ENCODE measurements at places on chromosomes 3 and 15.

GRCh38 chr3:111547631-111548030 lies 5.6 kb downstream of the CD96 start:
- DNase-seq: no peak

DNA sequence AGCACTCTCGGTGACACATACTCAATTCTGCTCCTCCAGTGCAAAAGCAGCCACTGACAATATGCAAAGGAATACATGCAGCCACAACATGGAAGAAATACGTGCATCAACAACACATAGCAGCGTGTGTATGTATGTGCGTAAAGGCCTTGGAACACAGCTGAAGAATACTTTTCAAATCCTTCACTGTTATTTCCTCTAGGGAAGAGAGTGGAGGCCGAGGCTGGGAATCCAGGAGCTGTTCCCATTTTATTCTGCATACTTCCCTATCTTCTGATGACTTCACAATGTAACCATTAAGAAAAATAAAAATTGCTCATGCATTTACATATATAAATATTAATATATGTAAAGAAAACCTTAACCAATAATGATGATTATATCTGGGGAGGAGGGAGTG lies 36.6 kb upstream of the MGLL start:
- no peak for DNase-seq

- DNase-seq: no peak
These were observed 758.3 kb downstream of the GBE1 start for GRCh38 chr3:81003008-81003645.

GRCh38 chr15:70833422-70833821 lies 20.5 kb downstream of the LARP6 start:
- no peak for DNase-seq

DNA sequence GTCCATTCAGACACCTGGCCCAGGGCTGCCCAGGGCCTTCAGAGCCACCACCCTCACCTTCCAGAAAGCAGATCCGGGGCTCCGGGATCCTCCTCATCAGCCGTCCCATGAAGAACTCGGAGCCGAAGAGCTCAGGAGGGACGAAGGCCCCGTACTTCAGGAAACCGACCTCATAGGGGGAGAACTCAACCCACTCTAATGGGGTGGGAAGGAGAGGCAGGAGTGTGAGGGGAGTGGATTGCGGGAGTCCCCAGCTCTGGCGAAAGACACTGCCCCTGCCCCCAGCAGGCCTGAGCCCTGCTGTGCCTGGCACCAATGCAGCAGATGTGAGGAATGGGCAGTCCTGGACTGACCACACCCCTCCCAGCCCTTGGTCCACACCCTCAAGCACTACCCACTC lies 22.6 kb downstream of the PLA2G4D start:
- no peak for DNase-seq

GRCh38 chr3:100043271-100043670 lies 71.0 kb downstream of the FILIP1L start:
- no peak for DNase-seq

DNA sequence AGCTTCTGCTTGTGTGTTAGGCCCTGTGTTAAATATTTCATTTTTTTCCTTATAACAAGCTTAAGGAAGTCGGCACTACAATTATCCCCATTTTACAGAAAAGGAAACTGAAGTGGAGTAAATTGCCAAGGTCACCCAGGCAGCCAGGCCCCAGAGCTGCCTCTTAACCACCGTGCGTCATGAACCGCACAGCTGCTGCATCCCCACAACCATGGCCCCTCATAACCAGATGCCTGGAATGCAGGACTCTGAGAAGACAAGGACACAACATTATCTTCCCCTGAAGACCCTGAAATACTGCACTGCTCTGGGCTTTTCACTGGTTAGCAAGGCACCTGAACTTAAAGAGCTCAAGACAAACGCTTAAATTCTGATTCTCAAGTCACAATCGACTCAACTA lies 14.6 kb downstream of the LRIG1 start:
- no peak for DNase-seq

DNA sequence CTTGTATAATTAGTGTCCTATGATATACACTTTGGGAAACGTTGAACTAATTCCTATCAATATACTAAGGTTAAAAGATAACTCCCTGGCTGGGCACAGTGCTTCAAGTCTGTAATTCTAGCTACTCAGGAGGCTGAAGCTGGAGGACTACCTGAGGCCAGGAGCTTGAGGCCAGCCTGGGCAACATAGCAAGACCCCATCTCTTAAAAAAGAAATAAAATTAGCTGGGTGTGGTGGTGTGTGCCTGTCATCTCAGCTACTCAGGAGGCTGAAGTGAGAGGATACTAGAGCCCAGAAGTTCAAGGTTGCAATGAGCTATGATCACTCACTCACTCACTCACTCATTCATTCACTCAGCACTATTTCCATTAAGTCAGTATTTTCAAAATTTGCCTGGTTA lies 55.2 kb downstream of the SLC12A6 start:
- no peak for DNase-seq

DNA sequence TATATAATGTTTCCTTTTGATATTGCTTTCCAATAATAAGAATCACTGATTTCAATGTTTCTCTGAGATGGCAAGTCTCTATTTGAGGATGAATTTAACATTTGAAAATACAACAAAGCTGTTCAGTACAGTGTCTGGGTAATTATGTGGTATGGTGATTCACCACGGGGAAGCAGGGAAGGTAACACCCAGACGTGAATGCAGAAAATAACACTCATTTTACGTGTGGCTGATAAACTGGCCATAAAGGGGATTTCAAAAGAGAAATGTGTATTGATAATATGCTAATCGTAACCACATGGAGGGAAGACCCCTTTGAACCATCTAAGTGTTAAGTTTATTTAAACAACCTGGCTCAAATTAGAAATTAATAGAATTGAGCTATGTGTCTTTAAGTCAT lies 344.6 kb downstream of the GRM7 start:
- DNase-seq: no peak

GRCh38 chr3:118128886-118129285 lies 905.8 kb downstream of the IGSF11 start:
- DNase-seq: no peak

DNA sequence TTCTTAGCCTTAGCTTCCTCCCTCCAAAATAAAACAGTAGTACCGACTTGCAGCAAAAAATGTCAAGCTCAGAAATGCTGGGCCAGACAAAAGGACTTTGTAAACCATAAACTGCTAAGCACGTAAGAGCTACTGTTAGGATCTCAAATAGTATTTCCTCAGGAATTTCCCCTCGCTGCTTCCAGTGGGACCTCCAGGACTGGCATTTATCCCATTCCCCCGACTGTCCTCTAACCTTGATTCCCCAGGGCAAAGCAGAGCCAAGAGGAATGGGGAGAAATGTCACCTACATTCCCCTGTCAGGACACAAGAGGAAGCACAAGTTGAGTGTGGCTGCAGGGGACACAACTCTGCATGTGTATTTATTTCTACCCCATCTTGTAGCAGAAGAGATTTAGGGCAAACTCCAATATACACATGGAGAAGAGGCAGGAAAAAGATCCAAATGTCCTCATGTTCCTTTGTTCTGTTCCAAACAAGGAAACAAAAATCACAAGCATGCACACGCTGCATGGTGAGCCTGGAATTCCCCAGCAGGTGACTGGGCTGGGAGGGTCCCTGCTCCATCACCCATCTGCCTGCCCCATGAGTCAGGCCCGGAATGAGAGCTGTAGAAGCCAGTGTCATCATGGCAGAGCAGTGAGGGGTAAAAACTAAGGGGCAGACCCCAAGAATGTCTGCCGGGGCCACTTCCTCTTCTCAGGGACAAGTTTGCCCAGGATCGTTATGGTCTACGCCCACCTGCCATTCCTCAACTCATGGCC lies 4.2 kb downstream of the STOML1 start:
- no peak for DNase-seq

- DNase-seq: no peak
These were observed 484.6 kb downstream of the ROBO2 start for GRCh38 chr3:77524463-77524862.

DNA sequence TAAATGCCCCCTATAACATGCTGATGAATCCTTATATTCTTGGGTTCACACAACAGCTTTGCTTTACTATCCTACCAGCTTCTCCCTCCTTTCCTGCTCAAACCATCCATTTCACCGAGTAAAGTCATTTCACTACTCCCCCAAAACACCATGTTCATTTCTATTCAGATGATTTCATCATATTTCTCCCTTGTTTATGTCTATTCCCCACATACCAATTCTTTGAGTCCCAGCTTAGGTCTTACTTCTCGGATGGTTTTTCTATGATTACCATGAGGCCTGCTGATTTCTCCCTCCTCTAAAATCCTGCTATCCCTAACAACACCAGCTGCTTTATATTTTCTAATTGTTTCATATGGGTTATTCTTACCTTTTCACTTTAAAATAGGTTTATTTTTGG lies 231.4 kb downstream of the TIGIT start:
- DNase-seq: no peak

DNA sequence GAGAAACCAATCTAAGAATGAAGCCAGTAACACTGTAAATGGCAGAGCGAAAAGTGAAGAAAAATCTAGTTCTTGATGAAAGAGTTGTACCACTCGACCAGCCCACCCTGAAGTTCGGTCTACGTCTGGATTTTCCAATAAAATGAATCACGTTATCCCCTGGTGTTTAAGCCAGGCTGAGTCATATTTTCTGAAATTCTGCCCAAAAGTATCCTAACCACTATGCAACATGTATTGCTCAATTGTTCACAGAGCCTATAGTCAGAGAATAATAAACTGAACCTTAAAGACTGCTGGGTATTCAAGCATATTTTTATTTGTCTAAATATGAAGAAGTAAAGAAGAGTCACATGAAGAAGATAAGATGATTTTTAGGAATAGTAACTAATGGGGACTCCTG lies 245.7 kb downstream of the FGF12 start:
- DNase-seq: no peak

- DNase-seq: no peak
These were observed 42.8 kb downstream of the TLE3 start for GRCh38 chr15:70054884-70055387.

GRCh38 chr15:77519540-77519939 lies 98.9 kb downstream of the HMG20A start:
- DNase-seq: no peak

DNA sequence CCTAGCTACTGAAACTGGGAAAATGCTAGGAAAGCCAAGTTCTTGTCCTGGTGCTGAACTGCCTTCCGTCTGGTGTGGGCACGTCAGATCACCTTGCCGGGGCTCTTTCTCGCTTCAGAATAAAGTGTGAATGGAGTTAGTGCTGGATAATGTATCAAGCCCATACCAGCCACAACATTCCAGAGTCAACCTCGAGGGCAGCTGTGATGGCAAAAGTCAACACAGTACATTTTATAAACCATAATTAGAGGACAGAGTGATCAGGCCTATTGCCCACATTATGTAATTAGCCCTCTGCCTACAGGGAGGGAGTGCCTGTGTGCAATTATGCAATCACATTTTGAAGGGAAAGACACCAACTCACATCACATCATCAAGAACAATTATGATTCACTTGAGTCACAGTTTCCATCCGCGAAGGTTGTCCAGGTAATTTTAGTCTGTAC lies 165.2 kb downstream of the RORA start:
- DNase-seq: no peak

DNA sequence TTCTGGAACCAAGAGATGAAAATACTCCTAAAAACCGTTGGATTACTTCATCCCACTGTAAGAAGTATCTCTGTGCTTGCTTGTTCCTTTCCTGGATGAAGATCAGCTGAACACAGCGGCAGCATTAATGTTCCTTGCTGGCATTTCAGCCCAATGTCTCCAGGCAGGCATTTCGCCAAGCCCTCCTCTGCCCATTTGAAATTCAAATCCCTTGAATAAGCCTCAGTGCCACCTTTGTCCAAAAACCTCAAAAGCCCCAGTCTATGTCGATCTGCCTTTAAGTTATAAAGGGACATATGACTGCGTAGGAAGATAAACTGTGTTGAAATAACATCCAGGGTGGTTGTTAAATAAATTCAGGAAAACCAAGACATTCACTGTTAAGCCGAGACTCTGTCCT lies 156.8 kb upstream of the PDZRN3 start:
- DNase-seq: no peak

- DNase-seq: no peak
These were observed 83.6 kb downstream of the LSM3 start for GRCh38 chr3:14262212-14262611.

DNA sequence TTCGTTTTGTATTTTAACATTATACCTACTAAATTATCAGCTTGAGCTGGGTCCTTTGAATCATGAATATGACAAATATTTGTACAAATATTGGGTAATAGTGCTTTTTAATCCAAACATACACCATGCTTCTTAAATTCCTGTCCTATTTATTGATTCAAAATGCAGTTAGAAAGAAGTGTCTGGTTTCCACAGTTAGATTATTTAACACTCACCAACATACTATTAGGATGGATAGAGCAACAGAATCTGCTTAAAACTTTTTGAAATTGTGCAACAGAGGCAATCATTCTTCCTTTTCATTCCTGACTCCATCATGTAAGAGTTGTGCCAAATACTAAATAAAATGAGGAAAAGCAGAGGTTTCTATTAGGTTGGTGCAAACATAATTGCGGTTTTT lies 281.2 kb downstream of the LSAMP start:
- DNase-seq: no peak

- DNase-seq: no peak
These were observed 26.7 kb downstream of the SNTN start for GRCh38 chr3:63679186-63679585.

- DNase-seq: no peak
These were observed 175.8 kb downstream of the FOXB1 start for GRCh38 chr15:60179786-60180391.

DNA sequence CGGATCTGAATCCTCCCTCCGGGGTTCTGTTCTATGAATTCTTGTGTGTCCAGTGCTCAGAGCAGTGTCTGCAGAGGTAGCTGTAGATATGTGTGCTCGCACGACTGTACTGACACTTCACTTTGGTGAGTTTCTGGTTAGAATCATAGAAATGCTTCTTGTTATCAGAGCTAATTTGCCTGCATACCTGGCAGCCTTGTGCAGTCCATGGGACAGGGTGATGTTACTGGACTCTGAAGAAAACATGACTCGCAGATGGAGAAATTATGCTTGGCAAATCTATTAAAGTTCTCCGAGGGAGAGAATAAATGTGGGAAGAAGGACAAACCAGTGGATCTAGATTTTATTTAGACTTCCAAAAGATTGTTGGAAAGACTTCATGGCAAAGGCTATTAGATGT lies 12.2 kb downstream of the CGNL1 start:
- DNase-seq: no peak

DNA sequence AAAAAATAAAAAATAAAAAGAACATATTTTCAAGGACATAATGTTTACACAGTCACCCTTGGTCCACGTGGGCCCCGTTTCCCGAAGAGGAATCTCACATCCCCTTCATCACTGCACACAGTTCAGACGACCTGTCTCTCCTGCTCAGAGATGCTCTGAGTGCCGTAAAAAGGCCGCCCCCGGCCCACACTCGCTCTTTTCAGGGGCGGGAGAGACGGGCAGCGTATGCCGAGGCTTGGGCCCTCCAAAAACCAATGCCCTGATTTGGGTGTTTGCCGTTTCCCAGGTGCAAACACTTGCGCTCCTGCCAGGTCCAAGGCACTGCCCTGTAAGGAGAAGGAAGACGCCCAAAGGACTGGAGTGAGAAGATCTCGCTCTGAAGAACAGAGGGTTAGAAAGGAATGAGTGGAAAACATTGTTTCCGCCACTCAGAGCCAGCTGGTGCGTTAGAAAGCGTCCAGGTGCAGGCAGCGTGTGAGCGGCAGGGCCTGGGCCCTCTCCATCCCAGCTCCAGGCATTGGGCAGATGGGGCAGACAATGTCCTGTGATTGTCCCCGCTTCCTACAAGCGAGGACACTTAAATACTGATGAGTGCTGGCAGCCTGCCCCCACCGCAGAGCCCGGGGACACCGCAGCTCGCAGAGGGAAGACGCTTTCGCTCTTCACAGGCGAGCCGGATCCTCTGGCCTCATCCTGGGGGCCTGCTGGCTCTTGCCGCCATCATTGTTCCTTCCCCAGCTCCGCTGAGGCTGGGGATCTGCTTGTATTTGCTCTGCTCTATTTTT lies 53.2 kb downstream of the NIPA2 start:
- DNase-seq: no peak
